Activated T-cell treated with anti-CD3 and anti-CD28 coated beads for 48 hours (primary cell): ENCODE measurements at places on chromosomes 16 and 17.

DNA sequence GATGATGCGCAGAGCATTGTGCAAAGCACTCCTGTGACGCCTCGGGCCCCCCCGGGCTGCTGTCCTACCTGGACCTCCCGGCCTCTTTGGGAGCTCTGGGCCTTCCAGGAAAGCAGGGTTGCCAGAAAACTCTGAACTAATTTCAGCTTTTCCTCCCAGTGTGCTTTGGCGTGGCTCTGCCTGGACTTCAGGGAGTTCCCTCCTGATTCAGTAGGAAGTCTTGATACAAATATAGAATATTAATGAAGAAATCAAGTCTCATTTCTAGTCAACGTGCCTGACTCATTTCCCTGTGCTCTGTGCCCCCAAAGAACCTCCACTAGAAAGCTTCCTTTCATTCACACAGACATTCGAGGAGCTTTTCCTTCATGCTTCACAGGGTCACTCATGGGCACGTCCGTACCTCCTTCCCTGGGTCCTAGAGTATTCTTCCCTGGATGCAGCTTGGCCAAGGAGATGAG lies 84.0 kb upstream of the NOL11 start:
- no peak for DNase-seq

DNA sequence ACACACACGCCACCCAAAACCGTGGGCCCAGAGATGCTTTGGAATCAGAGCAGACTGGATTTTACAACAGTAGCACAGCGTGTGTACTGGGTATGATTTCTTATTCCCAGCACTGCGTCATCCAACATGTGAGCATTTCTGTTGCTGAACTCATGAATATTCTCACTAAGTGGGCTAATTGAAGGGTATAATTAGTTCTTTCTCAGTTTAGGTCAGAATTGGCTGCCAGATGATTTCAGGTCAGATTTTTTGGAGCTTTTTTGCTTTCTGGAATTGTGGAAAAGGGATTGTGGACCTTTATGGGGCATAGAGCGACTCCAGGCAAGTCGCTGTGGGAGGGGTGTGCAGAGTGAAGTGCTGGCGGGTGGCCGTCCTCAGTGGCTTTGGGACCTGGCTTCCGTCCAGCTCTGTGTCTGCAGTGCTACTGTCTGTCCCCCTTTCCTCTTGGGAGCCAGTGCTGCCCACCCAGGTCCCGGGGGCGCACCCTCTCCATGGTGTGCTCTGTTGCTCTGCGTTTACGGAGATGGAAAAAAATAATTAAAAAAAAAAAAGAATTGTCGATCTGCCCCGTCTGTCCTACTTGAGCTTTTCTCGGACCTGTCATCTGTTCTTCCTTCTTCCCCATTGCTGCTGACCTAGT lies 25.0 kb downstream of the FOXK2 start:
- no peak for DNase-seq

DNA sequence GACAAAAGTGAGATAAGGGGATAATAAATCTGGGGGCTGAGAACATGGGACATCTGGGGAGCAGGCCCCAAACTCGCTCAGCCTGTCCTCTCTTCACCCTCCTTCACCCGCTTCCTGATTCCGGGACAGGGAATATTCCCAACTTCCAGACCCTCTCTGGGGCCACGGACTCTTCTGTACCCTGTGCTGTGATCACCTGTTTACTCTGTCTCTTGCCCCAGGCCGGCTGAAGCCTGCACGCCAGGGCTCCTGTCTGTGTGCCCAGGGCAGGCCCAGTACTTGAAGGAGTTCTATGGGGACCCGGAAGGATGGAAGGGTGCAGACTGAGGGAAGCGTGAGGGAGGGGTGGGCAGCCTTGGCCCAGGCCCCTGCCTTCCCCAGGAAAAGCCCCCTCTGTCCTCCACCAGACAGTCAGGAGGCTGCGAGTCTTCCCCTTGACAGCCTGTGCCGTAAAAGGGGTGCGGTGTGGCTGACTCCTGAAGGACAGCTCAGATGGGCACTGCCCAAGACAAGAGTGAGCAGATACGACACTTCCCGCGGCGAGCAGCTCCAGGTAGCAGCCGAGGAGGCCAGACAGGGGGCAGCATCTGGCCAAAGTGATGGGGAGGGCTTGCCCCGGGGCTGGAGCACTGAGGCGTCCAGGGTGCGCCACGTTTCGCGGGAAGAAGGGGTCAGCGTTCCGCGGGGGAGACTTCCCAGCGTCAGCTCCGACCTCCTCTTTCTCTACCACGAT lies 1.0 kb upstream of the CCNF start:
- DNase-seq: no peak

DNA sequence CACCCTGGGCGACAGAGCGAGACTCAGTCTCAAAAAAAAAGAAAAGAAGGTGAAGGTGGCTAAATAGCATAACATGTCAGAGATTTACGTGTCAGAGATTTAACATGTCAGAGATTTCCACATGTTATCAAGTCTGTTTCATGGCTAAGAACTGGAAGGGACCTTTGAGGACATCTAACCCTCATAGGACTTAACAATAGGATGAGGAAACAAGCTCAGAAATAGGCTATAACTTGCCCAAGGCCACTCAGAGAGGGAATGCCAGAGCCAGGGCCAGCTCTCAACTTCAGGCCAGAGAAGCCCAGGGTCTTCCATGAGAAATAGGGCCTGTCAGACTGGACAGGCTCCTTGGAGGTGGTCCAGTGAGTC lies 26.8 kb upstream of the ZNF629 start:
- DNase-seq: no peak

DNA sequence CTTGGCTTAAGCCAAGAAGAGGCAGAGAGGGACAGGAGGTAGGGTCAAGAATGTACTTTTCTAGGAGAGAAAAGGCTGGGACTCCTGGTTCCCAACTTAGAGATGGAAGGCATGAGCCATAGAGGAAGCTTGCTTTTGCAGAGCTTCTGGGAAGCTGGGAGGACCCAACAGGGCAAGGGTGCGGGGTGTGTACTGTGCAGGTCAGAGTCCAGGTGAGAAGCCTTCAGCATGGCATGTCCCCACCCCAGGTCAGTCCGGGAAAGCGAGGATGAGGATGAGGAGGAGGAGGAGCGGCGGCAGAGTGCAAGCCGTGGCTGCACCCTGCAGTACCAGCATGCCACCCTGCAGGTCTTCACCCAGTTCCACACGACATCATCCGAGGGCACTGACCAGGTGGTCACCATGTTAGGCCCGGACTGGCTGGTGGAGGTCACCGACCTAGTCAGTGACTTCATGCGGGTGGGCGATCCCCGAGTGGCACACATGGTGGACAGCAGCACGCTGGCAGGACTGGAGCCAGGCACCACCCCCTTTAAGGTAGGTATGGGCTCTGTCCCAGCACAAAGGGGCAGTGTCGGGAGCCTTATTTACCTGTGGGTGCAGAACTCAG lies 55.3 kb downstream of the TMEM132E start:
- no peak for DNase-seq

DNA sequence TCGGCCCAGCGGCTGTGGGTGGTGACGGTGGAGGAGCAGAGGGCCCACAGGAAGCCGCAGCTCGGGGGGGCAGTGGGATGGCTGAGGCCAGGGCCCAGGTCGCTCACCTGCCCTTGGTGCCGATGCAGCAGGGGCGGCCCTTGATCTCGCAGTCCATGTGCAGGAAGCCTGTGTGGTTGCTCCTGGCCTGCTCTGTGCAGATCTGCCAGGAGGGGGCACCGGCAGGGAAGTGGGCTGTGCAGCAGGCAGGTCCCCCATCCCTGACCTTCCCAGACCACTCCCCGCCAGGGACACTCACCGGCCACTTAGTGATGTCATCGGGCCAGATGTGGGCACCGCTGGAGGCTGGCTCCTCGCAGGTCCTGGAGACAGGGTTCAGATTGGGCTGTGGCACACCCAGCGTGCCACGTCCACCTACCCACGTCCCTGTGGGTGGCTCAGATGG lies 6.2 kb downstream of the AANAT start:
- no peak for DNase-seq

DNA sequence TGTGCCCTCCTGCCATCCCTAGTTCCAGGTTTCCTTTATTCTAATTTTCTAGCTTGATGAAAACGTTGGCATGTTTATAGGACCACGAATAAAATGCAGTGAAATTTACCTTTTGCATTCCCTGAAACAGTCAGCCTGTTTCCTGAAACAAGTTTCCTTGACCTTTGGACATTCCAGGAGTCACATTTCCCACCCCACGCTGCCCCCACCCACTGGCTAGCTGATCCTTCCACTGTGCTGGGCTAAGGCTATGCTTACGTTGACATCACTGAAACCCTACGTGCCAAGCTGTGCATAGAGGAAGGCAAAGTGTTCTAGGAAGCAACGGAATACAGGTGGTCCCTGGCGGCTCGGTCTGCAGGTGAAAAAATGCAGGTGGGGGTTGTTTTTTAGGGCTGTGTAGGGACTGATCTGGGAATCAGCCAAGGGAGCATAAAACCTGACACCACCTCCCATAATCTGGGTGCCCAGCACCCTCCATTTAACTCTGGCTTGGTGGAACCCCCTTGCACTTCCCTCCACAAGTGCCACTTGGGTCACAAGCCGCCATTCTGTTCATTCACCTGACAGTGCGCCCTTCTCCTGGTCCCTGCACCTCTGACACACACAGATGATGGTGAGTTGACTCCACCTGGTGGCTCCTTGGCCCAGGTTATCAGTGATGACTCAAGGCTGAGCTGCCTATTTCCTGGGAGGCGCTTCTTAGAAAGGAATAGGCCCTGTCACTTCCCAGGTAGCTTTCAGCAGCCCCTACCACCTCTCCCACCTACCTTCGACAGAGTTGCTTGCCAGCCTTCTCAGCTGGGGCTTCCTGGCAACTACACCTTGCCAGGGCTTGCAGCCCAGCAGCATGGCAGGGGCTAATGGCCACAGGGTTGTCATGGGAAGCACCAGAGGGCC lies 83.7 kb downstream of the N4BP1 start:
- peak; percentile 25 for DNase-seq

DNA sequence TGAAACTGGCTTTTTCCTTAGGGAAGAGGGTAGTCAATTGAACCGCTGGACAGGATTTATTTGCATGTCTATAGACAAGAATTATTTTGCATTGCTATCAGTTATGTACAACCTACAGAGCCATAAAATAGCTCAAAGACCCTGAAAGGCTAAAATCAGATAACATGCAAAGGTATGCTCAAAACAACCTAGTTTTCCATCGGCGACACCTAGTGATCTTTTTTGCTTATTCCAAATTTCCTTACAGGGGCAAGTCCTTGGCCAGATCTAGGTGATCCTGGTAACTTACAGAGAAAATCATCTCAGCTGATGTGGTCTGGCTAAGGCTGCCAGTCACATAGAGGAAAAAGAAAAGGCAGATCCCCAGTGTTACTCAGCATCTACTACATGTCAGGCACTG lies 141.2 kb upstream of the RPL38 start:
- DNase-seq: no peak

DNA sequence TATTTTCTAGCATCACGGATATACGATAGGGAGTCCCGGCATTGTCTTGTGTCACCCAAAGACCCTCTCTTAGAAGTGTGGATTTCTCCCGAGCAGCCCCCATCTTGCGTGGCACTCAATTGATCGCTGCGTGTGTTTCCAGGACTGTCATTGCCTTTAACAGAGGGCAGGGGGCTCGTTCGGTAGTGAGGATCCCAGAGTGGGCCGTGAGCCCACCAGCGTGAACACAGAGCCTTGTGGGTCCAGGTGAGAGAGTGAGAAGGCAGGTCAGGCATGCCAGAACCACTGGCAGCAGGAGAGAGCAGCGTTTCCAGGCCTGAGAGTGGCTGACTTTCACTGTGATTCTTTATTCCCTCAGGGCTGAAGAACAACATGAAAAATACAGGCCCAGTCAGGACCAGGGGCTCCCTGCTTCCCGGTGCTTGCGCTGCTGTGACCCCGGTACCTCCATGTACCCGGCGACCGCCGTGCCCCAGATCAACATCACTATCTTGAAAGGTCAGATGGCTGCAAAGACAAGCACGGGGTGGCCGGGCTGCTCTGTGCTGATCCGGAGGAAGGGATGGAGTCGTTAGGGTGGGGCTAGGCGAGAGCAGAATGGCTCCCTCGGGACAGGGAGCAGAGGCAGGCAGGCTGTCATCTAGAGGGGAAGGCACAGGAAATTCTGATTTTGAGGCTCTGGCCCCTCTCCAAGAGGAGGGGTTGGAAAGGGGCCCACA lies 22.4 kb downstream of the C1QTNF1 start:
- DNase-seq: no peak

DNA sequence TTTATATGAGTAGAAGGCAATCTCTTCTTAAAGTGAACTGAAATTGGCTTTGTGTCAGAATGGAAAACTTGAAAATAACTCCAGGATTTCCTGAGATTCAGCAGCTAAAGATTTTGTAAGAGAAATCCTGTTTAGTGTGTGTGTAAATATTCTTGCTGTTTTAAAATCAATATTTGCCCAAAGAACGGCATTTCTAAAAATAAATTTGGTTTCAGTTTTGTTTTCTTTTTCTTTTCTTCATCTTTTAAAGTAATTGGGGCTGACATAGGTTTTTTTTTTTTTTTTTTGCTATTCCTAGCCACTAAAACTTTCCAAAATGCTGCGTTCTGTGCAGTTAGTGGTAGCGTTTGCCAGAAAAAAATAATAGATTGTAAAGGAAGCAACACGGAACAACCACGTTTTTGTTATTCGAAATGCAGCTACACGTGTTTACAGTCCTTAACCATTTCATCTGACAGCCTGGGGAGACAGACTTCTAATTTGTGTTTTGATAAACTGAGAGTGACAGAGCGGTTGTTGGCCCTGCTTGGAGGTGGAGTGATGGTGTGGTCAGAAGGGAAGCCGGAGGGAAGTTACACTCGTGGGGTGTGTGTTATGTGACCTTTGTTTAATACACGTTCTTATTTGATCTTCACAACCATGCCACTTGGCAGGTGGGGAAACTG lies 21.6 kb upstream of the SMPD3 start:
- DNase-seq: no peak

DNA sequence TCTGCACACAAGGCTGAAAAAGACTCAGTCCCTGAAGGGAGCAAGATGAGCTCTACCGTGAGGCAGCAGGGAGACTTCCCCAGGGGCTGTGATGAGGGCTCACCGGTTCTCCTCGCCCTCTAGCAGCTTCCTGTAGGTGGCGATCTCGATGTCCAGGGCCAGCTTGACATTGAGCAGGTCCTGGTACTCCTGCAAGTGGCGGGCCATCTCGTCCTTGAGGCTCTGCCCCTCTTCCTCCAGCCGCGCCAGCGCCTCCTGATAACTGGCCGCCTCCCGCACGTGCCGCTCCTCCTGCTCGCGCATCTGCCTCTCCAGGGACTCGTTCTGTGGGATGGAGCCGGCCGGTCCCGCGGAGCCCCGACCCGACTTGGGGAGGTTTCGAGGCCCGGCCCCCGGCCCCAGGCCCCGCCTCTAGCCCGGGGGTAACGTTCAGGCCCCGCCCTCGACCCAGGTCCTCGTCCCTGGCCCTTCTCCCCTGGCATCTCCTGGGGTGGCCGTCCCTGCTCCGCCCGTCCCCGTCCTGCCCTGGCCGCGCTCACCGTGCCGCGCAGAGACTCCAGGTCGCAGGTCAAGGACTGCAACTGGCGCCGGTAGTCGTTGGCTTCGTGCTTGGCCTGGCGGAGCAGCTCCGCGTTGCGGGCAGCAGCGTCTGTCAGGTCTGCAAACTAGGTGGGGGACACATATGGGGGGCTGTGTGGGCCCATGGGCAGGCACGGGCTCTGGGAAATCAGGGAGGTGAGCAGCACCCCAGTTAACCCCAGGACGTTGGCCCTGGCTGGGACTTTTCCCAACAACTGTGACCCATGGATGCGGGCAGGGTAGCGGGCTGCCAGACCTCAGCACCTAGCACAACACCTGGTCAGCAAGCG lies 3.9 kb downstream of the GFAP start:
- DNase-seq: peak; percentile 33
